ENCODE measurements at places on chromosomes 7 and 10.

DNA sequence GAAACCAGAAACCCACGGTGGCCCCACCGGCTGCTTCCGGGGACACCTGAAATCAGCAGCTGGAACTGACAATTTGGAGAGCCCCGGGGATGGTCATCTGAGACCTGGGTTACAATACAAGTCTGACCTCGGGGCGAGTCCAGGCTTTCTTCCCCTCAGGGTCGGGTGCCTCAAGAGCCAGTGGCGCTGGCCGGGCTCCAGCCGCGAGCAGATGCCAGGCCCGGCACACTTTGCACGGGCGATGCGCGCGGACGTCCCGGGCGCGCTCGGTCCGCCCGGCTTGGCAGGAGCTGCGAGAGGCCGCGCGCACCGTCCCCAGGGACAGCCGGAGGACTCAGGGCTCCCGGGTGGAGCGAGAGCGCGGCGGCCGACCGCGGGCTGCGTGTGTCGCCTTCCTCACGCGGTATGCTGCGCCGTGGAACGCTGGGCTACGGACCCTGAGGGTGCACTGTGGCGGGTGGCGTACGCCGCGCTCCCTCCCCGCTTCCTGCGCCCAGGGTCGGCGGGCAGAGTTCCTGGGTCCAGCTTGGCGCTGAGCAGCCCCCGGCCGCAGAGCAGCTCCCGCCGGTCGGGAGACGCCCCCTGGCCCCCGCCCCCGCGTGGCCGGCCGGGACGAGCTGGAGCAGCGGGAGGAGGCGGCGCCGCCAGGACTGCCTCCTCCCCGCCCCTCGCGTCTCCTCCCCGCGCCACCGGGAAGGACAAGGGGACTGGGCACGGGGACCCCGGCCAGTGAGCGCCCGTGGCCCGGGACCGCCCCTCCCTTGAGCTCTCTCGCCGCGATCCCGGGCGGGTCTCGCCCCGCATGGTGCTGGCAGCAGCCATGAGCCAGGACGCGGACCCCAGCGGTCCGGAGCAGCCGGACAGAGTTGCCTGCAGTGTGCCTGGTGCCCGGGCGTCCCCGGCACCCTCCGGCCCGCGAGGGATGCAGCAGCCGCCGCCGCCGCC lies at the start of gene RBM20:
Gene RBM20 (plus strand): TSS at position 684 of the 945 bp plus-strand sequence. CDS start 119 bp downstream, at position 803.
- peak; percentile 84 for DNase-seq

GRCh38 chr7:94298943-94299342 lies 95.8 kb upstream of the COL1A2 start:
- DNase-seq = no peak

GRCh38 chr10:58827381-58827780 lies 314.7 kb downstream of the BICC1 start:
- no peak for DNase-seq

GRCh38 chr10:90887555-90887954 lies 15.8 kb downstream of the RPP30 start:
- no peak for DNase-seq

DNA sequence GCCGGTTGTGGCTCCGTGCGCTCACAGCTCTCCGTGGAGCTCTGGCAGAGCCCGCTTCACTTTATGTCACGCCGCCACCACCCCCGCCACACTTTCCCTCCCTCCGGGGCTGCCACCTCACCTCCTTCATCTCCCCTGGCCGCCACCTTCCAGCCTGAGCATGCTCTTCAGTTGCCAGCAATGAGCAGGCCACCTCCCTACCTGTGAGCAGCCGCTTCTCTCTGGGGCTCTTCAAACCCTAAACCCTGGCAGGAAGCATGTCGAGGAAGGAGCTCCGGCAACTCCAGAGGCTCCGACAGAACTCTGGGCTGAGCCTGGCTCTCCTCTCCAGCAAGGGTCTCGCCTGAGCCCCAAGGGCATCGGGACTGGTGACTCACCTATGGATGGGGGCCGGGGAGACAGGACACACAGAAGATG lies 36.7 kb downstream of the GBX1 start:
- DNase-seq = no peak

GRCh38 chr10:71297343-71297742 lies 21.7 kb upstream of the SLC29A3 start:
- DNase-seq = peak; percentile 28

DNA sequence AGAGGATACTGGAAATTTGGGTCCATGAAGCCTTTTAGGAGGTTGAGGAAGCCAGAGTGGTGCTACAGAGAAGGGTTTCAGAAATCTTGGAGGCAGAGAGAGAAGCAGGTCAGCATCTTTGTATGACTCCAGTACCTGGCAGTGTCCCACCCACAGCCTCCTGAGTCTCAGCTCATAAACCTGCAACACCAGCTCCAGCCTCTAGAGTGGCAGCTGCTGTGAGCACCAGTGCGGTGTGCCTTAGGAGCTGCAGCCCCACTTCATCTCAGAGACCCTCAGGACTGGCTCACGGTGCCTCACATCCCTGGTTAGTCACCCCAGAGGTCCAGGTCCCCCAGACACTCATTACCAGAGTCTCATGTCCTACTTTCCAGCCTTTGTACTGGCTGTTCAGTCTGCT lies 84.8 kb upstream of the PRKAR2B start:
- DNase-seq = no peak

DNA sequence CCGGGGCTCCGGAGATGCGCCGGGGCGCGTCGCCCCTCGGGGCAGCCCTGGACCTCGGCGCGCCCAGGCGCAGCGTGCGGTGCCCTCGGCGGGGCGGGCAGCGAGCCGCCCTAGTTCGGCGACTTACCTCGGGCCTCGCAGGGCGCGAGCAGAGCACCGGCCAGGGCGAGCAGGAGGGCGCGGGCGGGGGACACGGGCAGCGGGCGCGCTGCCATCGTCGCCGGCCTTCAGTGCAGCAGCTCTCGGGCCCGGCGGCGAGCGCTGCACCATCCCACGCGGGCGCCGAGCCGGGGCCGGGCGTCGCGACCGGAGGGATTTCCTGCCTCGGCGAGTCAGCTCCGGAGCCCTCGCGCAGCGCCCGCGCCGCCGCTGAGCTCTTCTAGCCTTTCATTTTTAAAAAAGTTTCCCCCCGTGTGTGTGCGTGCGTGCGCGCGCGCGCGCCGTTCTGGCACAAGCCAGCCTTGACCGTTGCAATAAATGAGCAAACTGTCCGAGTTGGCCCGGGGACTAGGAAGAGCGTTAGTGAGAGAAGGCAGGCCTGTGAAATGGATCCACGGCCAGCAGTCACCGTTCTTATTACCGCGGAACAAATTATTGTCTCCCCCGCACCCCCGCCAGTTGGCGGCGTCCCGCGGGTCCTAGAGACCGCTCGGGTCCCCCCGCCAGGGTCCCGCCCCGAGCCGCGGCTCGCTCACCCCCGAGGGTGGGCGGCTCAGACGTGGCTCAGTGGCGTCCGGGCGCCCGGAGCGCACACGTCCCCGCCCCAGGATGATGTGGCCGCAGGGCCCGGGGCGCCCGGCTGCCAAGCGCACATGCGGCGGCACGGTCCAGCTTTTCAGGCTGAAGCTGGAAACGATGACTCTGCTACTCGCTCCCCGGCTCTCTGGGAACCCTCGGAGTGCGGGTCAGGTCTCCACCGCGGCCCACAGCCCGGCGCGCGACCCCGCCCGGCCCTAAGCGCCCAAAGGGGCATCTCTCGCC lies at the start of gene ADAM12:
Gene ADAM12 (minus strand): TSS at position 547 of the 981 bp plus-strand sequence. CDS start 332 bp downstream, at position 215.
- no peak for DNase-seq

DNA sequence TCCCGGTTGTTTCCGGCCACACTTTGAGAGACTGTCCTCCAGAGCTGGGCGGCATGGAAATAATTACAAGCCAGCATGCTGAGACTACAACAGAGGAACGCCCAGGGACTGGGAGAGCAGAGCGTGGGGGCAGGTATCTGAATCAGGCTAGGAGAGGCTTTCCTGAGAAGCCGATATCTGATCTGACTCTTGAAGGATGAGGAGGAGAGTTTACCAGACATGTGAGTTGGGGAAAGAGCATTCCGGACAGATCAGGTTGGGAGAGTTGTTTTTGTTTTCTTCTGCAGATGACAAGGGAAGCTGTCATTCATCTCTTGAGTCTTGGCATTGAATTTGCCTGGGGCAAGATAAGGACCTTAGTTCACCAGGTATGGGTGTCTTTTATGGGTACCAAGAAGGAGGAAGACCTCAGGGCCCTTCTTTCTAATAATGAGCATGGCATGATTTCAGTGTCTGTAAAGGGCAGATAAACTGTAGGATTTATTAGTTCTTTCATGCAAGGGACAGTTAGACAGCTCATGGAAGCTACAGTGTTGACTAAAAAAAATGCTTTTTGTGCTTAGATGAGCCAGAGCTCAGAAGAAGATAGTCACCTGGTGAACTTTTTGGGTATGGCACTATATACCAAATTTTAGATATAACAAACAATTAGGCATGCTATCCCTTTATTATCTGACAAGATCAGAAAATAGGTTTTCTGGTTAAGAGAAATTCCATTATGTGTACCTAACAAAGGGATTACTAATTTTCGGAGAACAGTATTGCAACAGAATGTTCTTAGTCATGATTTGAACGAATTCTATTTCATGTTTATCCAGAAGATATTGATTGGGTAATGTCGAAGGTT lies 36.2 kb downstream of the WBP1L start:
- no peak for DNase-seq

DNA sequence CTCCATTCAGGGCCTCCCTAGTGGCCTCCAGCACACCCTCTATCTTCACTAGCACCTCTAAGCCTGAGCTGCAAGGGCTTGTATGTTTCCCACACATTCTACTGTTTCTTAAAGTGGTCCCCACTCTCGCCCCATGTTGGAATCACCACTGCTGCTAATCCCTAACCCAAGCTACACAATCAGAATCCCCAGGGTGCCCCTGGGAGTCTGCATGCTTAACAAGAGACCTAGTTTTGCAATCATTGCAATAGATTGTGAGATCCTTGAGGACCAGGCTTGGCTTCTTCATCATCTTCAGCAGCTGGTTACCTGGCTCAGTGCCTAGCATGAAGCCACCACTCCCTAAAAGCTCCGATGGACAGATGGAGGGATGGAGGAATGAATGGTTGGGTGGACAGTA lies 113.9 kb downstream of the MYOF start:
- DNase-seq = no peak

- DNase-seq = no peak
Observed at GRCh38 chr10:133241501-133242205, 4.0 kb downstream of the VENTX start.
